ENCODE measurements at places on chromosomes 7 and 10. TPM values are rescaled to one million over a fixed set of nuclear protein-coding genes. Genes with fewer than 3 reads are reported as not detected.

NPY gene
- total RNA-seq: not detected

GRCh38 chr10:49414496-49414895, 18.6 kb upstream of the DRGX start:
- H3K4me1 ChIP-seq: peaks cover 3% of the 10 kb centered on the region
- H3K27ac ChIP-seq: no peak overlapping the region
- H3K27me3 ChIP-seq: no peaks in the 10 kb centered on the region
- DNase-seq: no peak

GTF2IRD1 gene
- total RNA-seq: 28.3 TPM

SMO gene
- total RNA-seq: 5.1 TPM

TWIST1 gene
- not detected for total RNA-seq

DNA sequence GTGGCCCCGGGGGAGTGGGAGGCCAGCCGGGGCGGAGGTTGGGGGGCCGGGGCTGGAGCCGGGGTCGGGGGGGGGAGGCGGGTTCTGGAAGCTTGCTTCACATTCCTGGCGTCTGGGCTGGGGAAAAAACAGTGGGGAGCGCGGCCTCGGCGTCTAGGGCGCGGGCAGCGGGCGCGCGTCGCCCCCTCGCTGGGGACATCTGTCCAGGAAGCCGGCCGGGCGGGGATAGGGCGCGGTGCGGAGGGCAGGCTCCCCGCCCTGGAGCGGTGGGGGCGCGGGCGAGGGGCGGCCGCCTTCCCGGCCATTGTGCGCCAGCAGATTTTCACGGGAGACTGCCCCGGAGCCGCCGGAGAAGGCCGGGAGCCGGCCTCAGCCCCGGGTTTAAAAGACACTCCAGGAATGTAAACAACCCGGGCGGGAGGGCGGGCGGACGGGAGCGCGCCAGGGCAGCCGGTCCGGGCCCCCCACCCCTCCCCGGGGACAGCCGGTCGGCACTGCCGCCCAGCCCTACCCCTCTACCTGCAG, 1.4 kb downstream of the ZMIZ1 start:
- H3K27ac ChIP-seq: peak overlapping the region; percentile 94
- peaks cover 32% of the 10 kb centered on the region for H3K4me1 ChIP-seq
- peak overlapping the region; percentile 87 for H3K4me3 ChIP-seq
- no peaks in the 10 kb centered on the region for H3K27me3 ChIP-seq

EGFR gene
- 79.3 TPM for total RNA-seq

DHTKD1 gene
- 26.7 TPM for total RNA-seq

DNA sequence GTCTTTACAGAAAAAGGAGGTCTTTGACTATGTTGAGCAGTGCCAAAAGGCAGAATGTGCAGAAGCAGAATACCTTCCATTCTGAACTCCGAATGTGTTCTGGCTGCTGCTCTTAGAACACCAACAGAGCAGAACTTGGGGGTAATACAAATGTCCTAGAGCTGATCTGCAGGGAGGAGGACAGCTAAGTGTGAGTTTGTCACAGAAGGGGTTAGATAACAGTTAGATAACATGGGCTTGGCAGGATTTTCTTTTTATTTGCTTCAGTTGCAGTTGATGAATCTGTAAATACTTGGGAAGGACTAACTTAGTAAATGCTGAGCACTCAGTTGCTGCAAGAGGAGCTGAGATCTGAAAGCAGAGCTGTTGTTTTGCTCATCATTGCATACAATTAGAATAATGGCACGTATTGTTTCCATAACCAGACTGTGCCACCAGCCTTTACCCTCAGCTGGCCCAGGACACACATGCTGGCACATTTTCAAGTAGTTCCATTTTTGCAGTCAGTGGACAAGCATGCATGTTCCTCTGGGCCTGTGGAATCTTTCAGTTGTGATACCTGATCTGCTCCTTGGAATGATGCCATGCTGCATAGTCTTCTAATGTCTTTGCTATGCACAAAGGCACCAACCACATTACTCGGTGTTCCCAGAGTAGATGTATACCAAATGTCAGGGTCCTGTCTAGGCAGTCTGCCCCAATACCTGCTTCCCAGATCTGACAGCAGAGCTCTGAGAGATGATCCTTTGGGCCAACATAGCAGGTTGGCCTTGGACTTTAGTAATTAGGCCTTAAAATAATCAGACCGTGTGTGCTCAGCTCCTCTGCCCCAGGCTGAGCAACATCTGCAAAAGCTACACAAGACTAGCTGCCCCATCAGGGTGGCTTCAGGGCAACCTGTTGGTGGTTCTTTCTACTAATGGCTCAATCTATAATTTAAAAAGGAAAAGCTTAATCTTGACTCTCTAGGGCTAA, 55.7 kb downstream of the GSDME start:
- DNase-seq: no peak
- H3K4me3 ChIP-seq: no peak overlapping the region
- H3K27me3 ChIP-seq: no peaks in the 10 kb centered on the region
- H3K4me1 ChIP-seq: no peaks in the 10 kb centered on the region
- H3K27ac ChIP-seq: no peak overlapping the region
- no peaks in the 10 kb centered on the region for H3K36me3 ChIP-seq

MYPN gene
- total RNA-seq: 0.13 TPM

GRCh38 chr7:101686030-101686429, 56.9 kb upstream of the MYL10 start:
- H3K27me3 ChIP-seq: peaks cover 4% of the 10 kb centered on the region
- H3K4me1 ChIP-seq: peaks cover 14% of the 10 kb centered on the region
- H3K27ac ChIP-seq: no peak overlapping the region
- H3K36me3 ChIP-seq: no peaks in the 10 kb centered on the region
- no peak overlapping the region for H3K4me3 ChIP-seq

NPSR1 gene
- not detected for total RNA-seq

NME8 gene
- 0.32 TPM for total RNA-seq

DNA sequence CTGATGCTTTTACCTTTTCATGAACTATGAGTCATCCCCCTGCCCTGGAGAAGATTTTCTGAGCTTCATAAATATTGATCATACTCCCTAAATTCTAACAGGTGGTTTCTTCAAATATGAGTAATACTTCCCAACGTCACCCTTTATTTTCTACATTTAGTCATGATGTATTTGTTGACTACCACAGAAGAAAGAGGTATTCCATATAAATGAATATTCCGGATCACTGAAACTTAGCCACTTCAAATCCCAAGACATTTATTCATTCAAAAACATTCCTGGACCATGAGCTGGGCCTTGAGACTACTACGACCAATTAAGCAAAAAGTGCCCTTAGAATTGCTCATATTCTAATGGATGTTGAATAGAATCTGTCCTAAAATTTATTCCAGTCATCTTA, 395.8 kb upstream of the NPVF start:
- no peak for DNase-seq
- peaks cover 8% of the 10 kb centered on the region for H3K4me1 ChIP-seq
- H3K27ac ChIP-seq: no peak overlapping the region

GRCh38 chr10:3277566-3277965, 105.0 kb upstream of the PITRM1 start:
- H3K36me3 ChIP-seq: no peaks in the 10 kb centered on the region
- H3K4me3 ChIP-seq: no peak overlapping the region
- H3K27me3 ChIP-seq: no peaks in the 10 kb centered on the region
- H3K27ac ChIP-seq: no peak overlapping the region

FAM25A gene
- not detected for total RNA-seq

DNA sequence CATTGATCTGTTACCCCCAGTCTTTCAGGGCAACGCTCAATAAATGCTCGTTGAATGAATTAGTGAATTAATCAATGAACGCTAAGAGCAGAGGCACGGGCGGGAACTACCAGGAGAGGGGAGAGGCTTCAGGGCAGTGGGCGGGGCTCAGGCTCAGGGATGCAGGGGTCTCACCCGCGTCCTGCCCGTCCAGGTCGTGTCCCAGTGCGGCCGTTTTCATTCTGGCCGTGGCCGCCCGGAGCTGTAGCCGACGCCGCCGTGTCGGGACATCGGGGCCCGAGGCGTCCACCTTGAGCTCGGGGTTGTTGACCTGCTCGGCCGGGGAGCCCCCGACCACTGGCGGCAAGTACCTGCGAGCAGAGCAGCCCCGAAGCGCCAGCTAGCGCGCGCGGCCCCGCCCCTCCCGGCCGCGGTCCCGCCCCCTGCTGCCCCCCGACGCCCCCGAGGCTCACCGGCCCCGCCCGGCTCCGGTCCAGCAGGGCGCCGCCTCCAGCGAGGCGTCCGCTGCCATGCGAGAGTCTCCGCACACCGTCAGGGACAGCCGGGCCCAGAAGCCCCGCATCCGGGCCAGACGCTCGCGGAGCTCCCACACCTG, 2.8 kb upstream of the GAL3ST4 start:
- H3K27me3 ChIP-seq: peaks cover 71% of the 10 kb centered on the region
- H3K4me3 ChIP-seq: peak overlapping the region; percentile 9
- no peaks in the 10 kb centered on the region for H3K36me3 ChIP-seq
- DNase-seq: no peak

- H3K27ac ChIP-seq: peak within 1 kb of the TSS; percentile 94
- peak; percentile 76 for DNase-seq
- H3K36me3 ChIP-seq: no peaks in the 10 kb centered on the region
- peak within 1 kb of the TSS; percentile 51 for H3K4me3 ChIP-seq
These were observed at the start of gene CAV1 for GRCh38 chr7:116524609-116525297. Gene CAV1 (plus strand): TSS chr7:116525036. CDS start chr7:116525063, 27 bp downstream.

GRCh38 chr10:129531969-129532660, 65.1 kb downstream of the MGMT start:
- no peaks in the 10 kb centered on the region for H3K27me3 ChIP-seq
- H3K4me3 ChIP-seq: no peak overlapping the region
- no peak for DNase-seq
- H3K36me3 ChIP-seq: no peaks in the 10 kb centered on the region
- no peak overlapping the region for H3K27ac ChIP-seq
- peaks cover 6% of the 10 kb centered on the region for H3K4me1 ChIP-seq

ABCB1 gene
- 7.0 TPM for total RNA-seq

IFIT2 gene
- 26.1 TPM for total RNA-seq

GRCh38 chr10:33901166-33901565, 566.7 kb upstream of the NRP1 start:
- H3K36me3 ChIP-seq: no peaks in the 10 kb centered on the region
- no peaks in the 10 kb centered on the region for H3K4me1 ChIP-seq
- H3K27me3 ChIP-seq: no peaks in the 10 kb centered on the region
- H3K27ac ChIP-seq: peak overlapping the region; percentile 57

- H3K27me3 ChIP-seq: no peaks in the 10 kb centered on the region
- no peaks in the 10 kb centered on the region for H3K36me3 ChIP-seq
- no peak overlapping the region for H3K4me3 ChIP-seq
- peak overlapping the region; percentile 51 for H3K27ac ChIP-seq
These were observed 103.0 kb upstream of the KLF6 start for GRCh38 chr10:3887885-3888476.

C10orf67 gene
- 0.93 TPM for total RNA-seq

DNA sequence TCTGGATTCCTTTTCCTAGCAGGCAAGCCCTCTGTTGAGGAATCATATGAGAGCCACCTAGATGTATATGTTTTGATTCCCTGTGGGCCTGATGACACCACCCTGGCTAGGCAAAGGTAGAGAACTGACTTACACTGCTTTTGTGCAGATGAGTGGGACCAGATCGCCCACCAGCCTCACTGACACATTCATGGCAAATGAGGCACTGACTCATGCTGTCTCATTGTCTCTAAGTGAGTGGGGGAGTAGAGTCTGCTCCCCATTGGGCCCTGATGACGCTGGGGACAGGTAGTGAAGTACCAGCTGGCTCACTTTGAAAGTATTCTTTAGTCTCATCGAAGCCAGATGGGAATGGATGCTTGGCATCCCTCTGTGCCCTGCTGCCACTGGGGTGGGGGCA, 326.3 kb downstream of the ABCA13 start:
- DNase-seq: no peak
- H3K4me3 ChIP-seq: no peak overlapping the region
- H3K36me3 ChIP-seq: no peaks in the 10 kb centered on the region
- H3K27ac ChIP-seq: no peak overlapping the region
- H3K4me1 ChIP-seq: no peaks in the 10 kb centered on the region

DDC gene
- 1.2 TPM for total RNA-seq

DNA sequence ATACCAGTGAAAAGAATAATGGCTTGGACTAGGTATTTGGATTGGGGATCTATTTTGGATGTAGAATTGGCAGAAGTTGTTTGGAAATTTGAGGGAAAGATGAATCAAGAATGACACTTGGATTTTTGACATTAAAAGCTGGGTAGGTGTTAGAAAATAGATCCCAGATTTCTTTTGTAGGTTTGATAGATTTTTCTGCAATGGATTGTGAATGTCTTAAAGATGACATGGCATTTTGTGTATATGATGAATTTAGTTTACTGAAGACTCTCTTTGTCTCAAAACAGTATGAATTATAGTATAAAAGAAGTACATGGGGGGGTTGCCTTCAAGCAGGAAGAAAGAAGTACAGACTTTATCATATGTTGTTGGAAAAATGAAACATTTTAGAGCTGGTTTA, 75.8 kb downstream of the MPLKIP start:
- H3K4me1 ChIP-seq: peaks cover 9% of the 10 kb centered on the region
- H3K27ac ChIP-seq: no peak overlapping the region
- H3K27me3 ChIP-seq: no peaks in the 10 kb centered on the region
- H3K36me3 ChIP-seq: peaks cover 22% of the 10 kb centered on the region
- no peak for DNase-seq

- no peaks in the 10 kb centered on the region for H3K36me3 ChIP-seq
- no peak overlapping the region for H3K4me3 ChIP-seq
- H3K27ac ChIP-seq: no peak overlapping the region
- no peak for DNase-seq
These were observed 233.6 kb upstream of the CCDC6 start for GRCh38 chr10:60139798-60140566.

DNAH11 gene
- total RNA-seq: 5.1 TPM

PRPS1L1 gene
- total RNA-seq: not detected

GRCh38 chr10:93384006-93384405, 98.1 kb downstream of the MYOF start:
- H3K36me3 ChIP-seq: peaks cover 63% of the 10 kb centered on the region
- DNase-seq: no peak
- H3K27me3 ChIP-seq: no peaks in the 10 kb centered on the region

DNA sequence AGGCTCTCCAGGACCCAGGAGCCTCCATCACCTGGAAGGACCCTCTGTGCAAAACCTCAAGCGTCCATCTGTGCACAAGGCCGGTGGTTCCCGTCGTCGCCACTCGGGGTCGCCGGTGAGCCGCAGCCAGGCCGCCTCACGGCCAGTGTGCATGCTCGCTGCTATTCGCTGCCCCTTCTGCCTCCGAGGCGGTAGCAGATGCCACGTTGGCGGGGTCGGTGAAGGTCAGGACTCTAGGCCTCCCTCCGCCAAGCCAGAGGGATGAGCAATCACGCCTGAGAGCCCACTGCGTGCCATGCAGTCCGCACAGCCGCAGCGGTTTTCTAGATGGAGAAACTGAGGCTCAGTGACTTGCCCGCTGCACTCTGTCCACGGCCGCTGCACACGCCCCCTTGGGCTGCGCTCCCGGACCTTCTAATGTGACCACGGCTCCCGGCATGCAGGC, 5.7 kb downstream of the UPK3B start:
- H3K36me3 ChIP-seq: no peaks in the 10 kb centered on the region
- H3K4me1 ChIP-seq: no peaks in the 10 kb centered on the region
- no peak overlapping the region for H3K4me3 ChIP-seq
- no peak overlapping the region for H3K27ac ChIP-seq
- peak; percentile 89 for DNase-seq

- H3K4me1 ChIP-seq: no peaks in the 10 kb centered on the region
- H3K4me3 ChIP-seq: peak overlapping the region; percentile 85
- peaks cover 8% of the 10 kb centered on the region for H3K27me3 ChIP-seq
- H3K27ac ChIP-seq: peak overlapping the region; percentile 94
- no peaks in the 10 kb centered on the region for H3K36me3 ChIP-seq
These were observed 1.7 kb downstream of the ZEB1 start for GRCh38 chr10:31320550-31321211.

Measured in left lung (tissue), 14 donors.